Mesothelial cell of epicardium (in vitro differentiated cells): ENCODE measurements at places on chromosomes 3 and 15.
A peak's percentile ranks its signal among the peaks of the same experiment; 100 is the strongest.

DNA sequence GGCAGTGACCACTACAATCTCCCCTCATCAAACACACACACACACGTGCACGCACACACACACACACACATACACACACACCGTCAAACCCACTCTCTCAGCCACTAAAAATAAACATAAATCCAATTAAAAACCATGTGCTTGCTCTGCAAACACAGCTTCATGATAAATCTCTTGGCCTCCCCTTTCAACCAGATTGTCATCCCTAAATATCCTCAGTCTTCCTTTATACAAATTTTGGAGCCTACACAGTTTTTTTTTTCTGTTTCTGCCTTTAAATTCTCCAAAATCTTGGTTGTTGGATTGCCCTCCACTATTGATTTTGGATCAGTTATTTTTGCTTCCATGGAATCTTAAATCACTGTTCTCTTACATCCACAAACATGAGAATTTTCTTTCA lies 245.6 kb downstream of the SATB1 start:
- no peak for DNase-seq
- H3K36me3 ChIP-seq, result peaks cover 6% of the 10 kb centered on the region
- H3K4me3 ChIP-seq, result no peak overlapping the region

GRCh38 chr3:189903562-189904250 lies 217.0 kb downstream of the P3H2 start:
- no peak overlapping the region for H3K4me3 ChIP-seq
- DNase-seq, result no peak
- no peak overlapping the region for H3K27ac ChIP-seq
- H3K36me3 ChIP-seq, result no peaks in the 10 kb centered on the region
- no peaks in the 10 kb centered on the region for H3K4me1 ChIP-seq

DNA sequence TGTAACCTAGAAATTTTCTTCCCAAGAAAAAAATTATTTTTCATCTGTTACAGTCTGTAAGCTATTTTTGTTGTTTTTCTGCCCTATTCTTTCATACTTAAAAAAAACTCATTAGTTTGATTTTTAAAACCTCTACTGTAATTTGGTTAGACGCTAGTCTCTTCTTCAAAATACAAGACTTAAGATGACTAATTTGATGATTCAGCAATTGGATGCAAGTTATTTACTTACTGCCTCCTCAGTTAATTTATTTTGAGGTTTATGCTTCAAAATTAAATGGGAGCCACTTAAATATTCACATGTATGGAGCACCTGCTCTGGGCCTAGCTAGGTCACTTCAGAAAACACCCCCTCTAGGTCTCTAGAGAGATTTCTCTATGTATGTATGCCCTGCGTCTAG lies 132.4 kb downstream of the IQCH start:
- H3K4me1 ChIP-seq, result peaks cover 2% of the 10 kb centered on the region
- peaks cover 10% of the 10 kb centered on the region for H3K27me3 ChIP-seq
- H3K27ac ChIP-seq, result no peak overlapping the region
- H3K4me3 ChIP-seq, result no peak overlapping the region
- no peak for DNase-seq

DNA sequence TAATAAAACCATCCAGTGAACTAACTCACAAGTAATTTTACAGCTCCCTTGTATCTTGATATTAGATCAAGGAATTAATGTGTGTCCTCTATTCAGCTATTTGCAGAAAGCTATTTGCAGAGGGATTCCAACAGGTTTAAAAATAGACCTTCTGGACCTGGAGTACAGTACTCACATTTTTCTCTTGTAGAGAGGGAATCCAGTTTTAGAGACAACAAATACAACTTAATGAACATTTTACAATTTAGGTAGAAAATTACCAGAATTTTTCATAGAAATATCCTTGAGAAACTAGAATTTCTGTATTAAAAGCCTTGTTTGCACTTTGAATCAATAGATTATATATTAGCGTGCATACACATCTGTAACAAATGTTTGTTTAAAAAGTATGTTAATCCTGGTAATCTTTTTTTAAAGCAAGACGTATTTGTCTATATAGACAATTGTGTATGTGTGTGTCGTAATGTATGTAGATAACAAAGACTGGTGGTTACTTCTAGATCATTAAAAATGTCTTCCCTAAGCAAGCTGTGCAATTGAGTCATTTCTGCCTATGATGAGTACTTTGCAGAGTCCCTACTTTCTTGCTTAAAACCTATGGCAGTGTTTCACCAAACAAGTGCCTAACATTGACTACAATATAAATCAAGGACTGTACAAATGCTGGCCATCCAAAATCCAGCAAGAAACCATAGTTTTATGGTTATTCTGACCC lies 57.9 kb downstream of the PPP2R3A start:
- H3K4me3 ChIP-seq, result no peak overlapping the region
- no peak for DNase-seq
- H3K36me3 ChIP-seq, result peaks cover 18% of the 10 kb centered on the region
- no peak overlapping the region for H3K27ac ChIP-seq
- peaks cover 19% of the 10 kb centered on the region for H3K4me1 ChIP-seq
- H3K27me3 ChIP-seq, result no peaks in the 10 kb centered on the region

- peaks cover 4% of the 10 kb centered on the region for H3K36me3 ChIP-seq
- H3K4me3 ChIP-seq, result no peak overlapping the region
- H3K27me3 ChIP-seq, result no peaks in the 10 kb centered on the region
- DNase-seq, result no peak
- H3K27ac ChIP-seq, result peak overlapping the region; percentile 10
- peaks cover 16% of the 10 kb centered on the region for H3K4me1 ChIP-seq
Observed at GRCh38 chr15:53843869-53844569, 84.6 kb upstream of the WDR72 start.

DNA sequence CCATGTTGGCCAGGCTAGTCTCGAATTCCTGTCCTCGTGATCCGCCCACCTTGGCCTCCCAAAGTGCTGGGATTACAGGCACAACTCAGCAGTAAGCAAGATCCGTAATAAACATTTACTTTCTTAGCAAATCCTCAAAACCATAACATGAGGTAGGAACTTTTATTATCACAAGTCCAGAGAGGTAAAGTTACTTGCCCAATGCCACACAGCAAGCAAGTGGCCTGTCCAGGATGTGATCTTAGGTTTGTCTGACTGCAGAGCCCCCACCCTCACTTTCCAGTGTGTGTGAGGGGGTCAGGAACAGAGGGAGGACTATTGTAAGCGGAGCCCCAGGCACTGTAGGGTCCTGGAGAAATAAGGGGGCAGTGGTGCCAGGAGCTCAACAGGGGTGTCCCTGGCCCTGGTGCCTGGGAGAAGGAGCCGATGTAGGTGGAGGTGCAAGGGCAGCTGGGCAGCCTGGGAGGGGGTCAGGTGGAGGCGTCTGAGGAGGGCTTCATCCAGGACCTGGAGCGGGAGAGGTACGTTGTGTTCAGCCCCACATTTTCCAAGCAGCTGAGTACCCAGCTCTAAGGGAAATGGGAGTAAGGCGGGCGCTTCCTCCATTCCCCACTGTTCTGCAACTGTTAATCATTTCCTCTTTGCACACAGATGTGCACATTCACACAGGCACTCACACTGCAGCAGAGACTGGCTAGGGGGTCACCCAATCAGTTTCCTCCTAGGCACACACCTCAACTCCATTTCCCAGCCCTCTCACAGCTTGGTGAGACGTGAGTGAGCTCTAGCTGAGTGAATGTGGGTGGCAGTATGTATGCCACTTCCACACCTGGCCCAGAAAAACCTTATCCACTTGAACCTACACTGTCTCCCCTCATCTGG lies 5.9 kb downstream of the RPUSD3 start:
- peaks cover 30% of the 10 kb centered on the region for H3K36me3 ChIP-seq
- H3K4me3 ChIP-seq, result no peak overlapping the region
- no peak for DNase-seq
- no peak overlapping the region for H3K27ac ChIP-seq
- H3K27me3 ChIP-seq, result no peaks in the 10 kb centered on the region
- H3K4me1 ChIP-seq, result peaks cover 1% of the 10 kb centered on the region

DNA sequence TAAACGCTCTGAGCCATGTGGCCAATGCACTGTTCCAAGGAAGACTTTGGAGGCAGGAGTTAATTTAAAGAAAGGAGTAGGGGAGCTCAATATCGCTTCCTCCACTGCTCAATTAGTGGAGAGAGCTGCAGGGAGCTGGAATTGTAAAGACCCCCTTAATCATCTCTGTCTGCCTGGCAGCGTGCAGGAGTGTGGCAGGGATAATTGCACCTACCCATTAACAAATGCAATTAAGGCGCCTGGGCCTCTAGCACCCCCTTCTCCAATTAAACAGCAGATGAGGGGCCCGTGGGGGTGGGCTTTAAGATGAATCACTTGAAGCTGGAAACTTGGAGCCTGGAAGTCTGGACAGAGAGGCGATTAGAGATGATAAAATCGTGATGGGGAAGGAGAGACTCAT lies 61.7 kb upstream of the GLCE start:
- H3K4me3 ChIP-seq, result no peak overlapping the region
- no peaks in the 10 kb centered on the region for H3K27me3 ChIP-seq
- peaks cover 12% of the 10 kb centered on the region for H3K4me1 ChIP-seq
- DNase-seq, result no peak

DNA sequence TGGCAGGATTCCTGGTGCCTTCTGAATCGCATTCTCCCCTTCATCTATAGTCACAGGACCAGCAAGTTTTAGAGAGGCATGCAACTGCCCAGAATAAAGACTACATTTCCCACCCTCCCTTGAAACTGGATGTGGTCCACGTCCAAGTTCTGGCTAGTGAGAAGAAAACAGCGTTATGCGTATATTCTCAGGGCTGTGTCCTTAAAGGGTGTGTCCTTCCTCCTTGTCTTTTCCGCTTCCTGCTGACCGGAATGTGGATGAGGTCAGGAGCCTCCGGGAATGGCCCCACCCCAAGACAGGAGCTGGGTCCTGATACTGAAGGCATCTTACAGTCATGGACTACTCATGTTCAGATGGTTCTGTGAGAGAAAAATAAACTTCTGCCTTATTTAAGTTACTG lies 20.2 kb downstream of the CHST2 start:
- H3K4me1 ChIP-seq, result no peaks in the 10 kb centered on the region
- H3K4me3 ChIP-seq, result no peak overlapping the region
- no peaks in the 10 kb centered on the region for H3K36me3 ChIP-seq
- peaks cover 17% of the 10 kb centered on the region for H3K27me3 ChIP-seq

DNA sequence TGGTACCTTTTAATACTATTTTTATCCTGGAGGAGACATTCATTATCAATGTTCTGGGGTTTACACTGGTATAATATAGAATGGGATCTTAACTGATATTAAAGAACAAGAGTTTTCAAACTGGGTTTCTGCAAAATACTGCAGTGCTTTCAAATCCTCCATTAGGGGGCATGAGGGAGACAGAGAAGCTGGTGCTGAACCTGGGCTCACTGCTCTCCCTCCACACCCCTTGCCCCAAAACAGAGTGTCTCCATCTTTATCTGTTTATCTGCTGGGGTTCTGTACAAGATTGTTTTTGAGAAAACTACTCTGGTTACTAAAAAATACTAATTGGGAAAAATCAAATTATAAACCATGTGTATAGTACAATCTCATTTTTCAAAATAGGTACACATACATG lies 41.7 kb downstream of the CADPS start:
- H3K27ac ChIP-seq, result no peak overlapping the region
- H3K27me3 ChIP-seq, result peaks cover 70% of the 10 kb centered on the region
- H3K4me1 ChIP-seq, result no peaks in the 10 kb centered on the region

GRCh38 chr3:9745521-9745920 lies 4.2 kb upstream of the OGG1 start:
- H3K36me3 ChIP-seq, result peaks cover 22% of the 10 kb centered on the region
- H3K4me1 ChIP-seq, result peaks cover 12% of the 10 kb centered on the region
- no peak overlapping the region for H3K4me3 ChIP-seq
- DNase-seq, result no peak

DNA sequence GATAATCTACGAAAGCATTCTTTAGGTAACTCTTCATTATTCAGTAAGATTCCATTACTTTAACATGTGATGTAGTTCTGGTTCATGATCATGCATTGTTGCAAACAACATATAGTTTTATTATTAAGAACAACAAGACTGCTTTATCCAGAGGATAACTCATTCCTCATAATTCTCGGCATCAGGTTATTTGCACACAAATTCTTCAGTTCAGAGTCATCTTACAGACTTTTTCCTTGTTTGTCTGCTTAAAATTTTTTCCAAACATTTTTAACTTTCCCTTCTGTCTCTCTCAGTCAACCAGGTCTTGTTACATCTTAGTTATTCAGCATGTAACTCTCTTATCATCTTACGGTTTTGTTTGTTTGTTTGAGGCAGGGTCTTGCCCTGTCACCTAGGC lies 60.1 kb downstream of the VGLL3 start:
- DNase-seq, result no peak
- H3K4me1 ChIP-seq, result peaks cover 21% of the 10 kb centered on the region
- no peak overlapping the region for H3K4me3 ChIP-seq
- no peak overlapping the region for H3K27ac ChIP-seq

DNA sequence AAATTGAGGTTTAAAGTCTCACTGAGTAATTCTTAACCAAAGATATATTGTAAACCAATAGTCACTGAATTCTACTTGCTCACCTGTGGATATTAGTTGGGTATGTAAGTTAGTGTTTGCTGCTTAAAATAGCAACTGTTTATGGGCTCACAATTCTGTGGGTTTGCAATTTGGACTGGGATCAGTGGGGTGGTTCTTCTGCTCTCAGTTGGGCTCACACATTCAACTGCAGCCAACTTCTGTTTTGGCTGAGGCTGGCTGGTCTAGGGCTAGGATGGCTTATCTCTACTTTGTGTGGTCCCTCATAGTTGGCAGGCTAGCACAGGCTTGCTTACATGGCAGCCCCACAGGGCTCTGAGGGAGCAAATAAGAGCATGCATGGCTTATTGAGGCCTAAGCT lies 226.0 kb upstream of the LRRFIP2 start:
- H3K27ac ChIP-seq, result no peak overlapping the region
- H3K4me3 ChIP-seq, result no peak overlapping the region
- no peaks in the 10 kb centered on the region for H3K4me1 ChIP-seq
- no peaks in the 10 kb centered on the region for H3K27me3 ChIP-seq
- no peak for DNase-seq

DNA sequence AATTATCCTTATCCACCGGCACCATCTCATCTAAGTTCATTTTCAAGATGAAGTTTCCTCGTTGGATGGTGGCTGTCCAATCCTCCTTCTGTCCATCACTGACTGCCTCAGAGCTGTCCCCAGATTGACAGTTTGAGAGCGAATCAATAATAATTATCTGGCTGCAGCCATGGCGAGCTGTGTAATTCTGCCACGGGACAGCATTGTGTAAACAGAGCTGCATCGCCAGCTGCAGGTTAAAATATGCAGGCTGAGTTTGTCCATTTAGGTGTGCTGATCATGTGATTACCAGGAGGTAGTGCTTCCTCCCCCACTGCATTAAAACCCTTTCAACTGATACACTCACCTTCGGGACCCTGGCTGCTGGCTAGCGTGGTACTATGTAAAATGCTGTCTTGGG lies 461.9 kb upstream of the ONECUT1 start:
- no peak for DNase-seq
- H3K36me3 ChIP-seq, result no peaks in the 10 kb centered on the region
- peak overlapping the region; percentile 20 for H3K4me3 ChIP-seq
- peaks cover 9% of the 10 kb centered on the region for H3K4me1 ChIP-seq
- peaks cover 2% of the 10 kb centered on the region for H3K27me3 ChIP-seq

DNA sequence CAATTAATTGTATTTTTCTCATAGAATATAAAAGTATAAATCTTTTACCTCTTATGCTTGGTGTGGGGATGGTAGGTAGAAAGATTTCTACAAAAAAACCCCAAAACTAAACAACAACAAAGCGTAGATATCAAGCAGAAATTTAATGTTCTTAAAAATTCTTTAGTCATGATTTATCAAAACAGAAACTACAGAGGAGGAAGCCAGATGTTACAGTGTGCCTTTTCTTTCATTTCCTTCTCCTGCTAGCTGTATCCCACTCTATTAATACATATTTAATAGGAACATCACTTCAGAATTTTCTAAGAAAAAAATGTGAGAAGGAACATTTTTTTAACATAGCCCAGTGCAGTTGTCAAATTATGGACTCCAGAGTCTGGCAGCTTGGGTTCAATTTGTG lies 420.6 kb downstream of the TUSC7 start:
- DNase-seq, result no peak
- H3K27me3 ChIP-seq, result no peaks in the 10 kb centered on the region
- no peaks in the 10 kb centered on the region for H3K36me3 ChIP-seq
- no peak overlapping the region for H3K27ac ChIP-seq
- H3K4me1 ChIP-seq, result peaks cover 54% of the 10 kb centered on the region
- H3K4me3 ChIP-seq, result no peak overlapping the region
